ENCODE measurements at places on chromosomes 2 and 18.

- no peaks in the 10 kb centered on the region for H3K36me3 ChIP-seq
- H3K4me3 ChIP-seq, result no peak overlapping the region
- no peak overlapping the region for H3K27ac ChIP-seq
- no peaks in the 10 kb centered on the region for H3K4me1 ChIP-seq
Observed at GRCh38 chr18:49767111-49768050, 46.0 kb downstream of the ACAA2 start.

- H3K27ac ChIP-seq, result no peak overlapping the region
- no peaks in the 10 kb centered on the region for H3K4me1 ChIP-seq
- no peak for DNase-seq
- H3K36me3 ChIP-seq, result no peaks in the 10 kb centered on the region
- H3K27me3 ChIP-seq, result no peaks in the 10 kb centered on the region
Observed at GRCh38 chr2:53111004-53111403, 656.6 kb upstream of the CHAC2 start.

DNA sequence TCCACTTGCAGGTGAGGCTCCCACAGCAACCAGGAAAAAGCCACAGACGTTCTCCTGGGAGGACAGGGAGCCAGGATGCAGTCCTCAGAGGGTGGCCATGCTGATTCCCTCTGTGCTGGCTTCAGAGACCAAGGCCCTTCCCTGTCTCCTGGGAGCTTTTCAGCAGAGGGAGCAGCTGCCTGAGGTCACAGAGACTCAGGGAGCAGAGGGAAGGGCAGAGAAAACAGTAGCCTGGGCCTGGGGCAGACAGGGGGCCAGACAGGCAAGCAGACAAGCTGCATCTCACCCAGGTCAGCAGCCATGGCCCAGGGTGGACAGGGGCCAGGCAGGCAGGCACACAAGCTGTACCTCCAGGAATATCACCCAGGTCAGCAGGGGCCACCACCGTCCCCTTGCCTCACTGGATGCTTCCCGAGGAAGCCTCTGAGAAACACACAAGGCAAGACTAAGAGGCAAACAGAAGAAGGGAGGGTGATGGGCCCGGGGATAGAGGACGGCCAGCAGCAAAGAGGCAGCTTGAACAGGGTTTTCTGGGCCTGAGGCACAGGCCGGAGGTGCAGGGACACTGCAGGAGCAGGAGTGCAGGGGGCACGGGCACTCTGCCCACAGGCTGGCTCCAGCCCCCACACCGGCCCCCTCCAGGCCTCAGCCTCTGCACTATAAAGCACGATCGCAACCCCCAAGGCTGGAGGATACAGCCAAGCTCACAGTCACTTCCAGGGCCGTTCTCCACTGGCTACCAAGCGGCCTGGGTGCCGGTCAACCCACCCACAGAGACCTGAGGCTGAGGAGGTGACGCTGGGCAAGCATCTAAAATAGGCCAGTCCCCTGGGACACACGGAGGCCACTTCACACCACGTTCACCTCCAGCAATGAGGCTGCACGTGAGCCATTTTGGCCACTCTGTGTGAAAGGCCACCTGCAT is 6.1 kb downstream of the SLC66A2 start:
- peaks cover 13% of the 10 kb centered on the region for H3K36me3 ChIP-seq
- no peaks in the 10 kb centered on the region for H3K27me3 ChIP-seq
- DNase-seq, result peak; percentile 9
- peak overlapping the region; percentile 2 for H3K27ac ChIP-seq
- peaks cover 61% of the 10 kb centered on the region for H3K4me1 ChIP-seq

GRCh38 chr2:75589391-75590105 is 28.8 kb upstream of the EVA1A start:
- no peaks in the 10 kb centered on the region for H3K4me1 ChIP-seq
- no peak overlapping the region for H3K4me3 ChIP-seq
- no peak overlapping the region for H3K27ac ChIP-seq
- no peaks in the 10 kb centered on the region for H3K27me3 ChIP-seq

DNA sequence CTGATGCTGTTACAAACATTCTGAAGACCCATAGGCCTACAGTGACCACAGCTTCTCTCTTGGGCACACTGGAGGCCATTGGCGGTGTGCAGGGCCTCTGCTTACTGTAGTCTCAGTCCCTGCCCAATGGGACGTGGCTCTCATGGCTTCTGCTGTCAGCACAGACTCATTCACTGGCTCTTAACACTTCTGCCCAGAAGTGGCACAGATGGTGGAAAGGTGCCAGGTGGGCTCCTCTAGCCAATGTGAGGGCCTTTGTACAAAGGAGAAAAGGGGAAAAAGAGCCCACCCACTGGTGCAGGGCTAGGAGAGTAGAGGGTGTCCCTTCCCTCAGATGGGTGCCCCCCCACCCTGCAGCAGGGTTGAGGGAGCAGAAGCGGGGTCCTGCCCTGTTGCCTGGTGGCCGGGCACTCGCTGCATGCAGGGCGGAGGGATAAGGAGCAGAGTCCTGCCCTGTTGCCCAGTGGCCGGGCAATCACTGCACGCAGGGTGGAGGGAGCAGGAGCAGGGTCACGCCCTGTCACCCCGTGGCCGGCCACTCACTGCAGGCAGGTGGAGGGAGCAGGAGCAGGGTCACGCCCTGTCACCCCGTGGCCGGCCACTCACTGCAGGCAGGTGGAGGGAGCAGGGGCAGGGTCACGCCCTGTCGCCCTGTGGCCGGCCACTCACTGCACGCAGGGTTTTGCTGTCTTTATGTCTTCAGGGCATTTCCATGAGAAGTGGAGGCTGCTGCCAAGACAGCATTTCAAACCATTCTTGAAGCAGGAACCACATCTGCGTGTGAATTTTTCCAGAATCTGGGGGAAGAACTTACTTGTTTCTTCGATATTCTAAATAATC is 20.0 kb downstream of the LRRFIP1 start:
- H3K27me3 ChIP-seq, result no peaks in the 10 kb centered on the region
- no peak overlapping the region for H3K4me3 ChIP-seq
- DNase-seq, result no peak

DNA sequence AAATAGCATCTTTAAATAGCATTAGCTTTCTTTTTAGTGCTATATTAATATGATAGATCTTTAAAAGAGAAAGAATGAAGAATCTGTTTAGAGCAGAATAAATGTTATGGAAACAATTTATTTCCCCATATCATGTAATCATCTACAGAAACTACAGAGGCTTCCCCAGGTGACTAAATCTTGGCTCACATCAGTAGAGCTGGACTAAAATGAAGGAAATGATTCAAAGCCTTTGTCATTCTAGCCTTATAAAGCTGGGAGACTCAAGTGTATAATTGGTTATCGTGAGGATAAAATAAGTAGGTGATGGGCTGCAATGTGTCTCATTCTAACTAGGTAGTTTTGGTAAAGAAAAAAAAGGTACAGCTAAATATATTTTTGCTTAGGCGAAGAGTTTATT is 83.2 kb upstream of the UNC80 start:
- no peak for DNase-seq
- no peak overlapping the region for H3K4me3 ChIP-seq
- no peaks in the 10 kb centered on the region for H3K36me3 ChIP-seq
- H3K27me3 ChIP-seq, result no peaks in the 10 kb centered on the region
- H3K27ac ChIP-seq, result no peak overlapping the region
- no peaks in the 10 kb centered on the region for H3K4me1 ChIP-seq

GRCh38 chr2:72803151-72803550 is 22.7 kb downstream of the EXOC6B start:
- H3K27me3 ChIP-seq, result no peaks in the 10 kb centered on the region
- no peaks in the 10 kb centered on the region for H3K36me3 ChIP-seq
- H3K27ac ChIP-seq, result no peak overlapping the region
- no peaks in the 10 kb centered on the region for H3K4me1 ChIP-seq

DNA sequence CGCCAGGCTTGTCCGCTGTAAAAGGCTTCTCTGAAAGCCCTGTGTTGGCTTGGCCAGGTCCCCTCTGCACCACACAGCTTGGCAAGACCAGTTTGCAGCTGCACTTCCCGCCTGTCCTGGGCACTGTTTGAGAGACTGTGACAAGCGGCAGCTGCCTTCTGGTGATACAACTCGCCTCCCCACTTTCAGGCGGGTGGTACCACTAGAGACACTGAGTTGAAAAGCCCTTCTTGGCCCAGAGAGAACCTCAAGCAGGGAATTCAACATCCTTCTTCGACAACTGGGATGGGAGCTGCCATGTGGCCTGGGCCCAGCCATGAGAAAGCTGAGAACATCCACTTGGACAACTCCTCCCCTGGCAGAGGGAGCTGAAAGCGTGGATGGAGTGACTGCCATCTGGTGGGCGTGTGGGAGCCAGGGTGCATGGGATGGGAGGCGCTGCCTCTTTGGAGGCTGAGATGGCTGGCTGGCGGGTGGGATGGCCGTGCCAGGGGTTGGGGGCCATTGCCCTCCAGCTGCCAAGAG is 125.5 kb upstream of the REV1 start:
- H3K27ac ChIP-seq, result no peak overlapping the region
- no peaks in the 10 kb centered on the region for H3K27me3 ChIP-seq
- no peak overlapping the region for H3K4me3 ChIP-seq
- H3K4me1 ChIP-seq, result no peaks in the 10 kb centered on the region

DNA sequence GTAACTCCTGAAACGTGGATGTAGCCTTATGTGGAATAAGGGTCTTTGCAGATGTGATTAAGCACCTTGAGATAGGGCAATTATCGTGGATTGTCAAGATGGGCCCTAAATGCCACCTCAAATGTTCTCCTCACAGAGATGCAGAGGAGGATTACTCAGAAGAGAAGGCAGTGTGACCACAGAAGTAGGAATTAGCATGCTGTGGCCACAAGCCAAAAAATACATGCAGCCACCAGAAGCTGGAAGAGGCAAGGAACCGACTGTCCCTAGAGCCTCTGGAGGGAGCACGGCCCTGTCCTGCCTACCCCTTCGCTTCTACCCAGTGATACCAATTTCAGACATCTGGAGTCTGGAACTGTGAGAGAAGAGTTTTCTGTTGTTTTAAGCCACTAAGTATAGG is 47.3 kb upstream of the MGAT5 start:
- no peaks in the 10 kb centered on the region for H3K36me3 ChIP-seq
- H3K4me3 ChIP-seq, result no peak overlapping the region
- DNase-seq, result no peak

- no peak for DNase-seq
- no peak overlapping the region for H3K27ac ChIP-seq
- no peaks in the 10 kb centered on the region for H3K36me3 ChIP-seq
- no peaks in the 10 kb centered on the region for H3K4me1 ChIP-seq
- no peaks in the 10 kb centered on the region for H3K27me3 ChIP-seq
Observed at GRCh38 chr2:214604861-214605260, 194.0 kb downstream of the VWC2L start.

DNA sequence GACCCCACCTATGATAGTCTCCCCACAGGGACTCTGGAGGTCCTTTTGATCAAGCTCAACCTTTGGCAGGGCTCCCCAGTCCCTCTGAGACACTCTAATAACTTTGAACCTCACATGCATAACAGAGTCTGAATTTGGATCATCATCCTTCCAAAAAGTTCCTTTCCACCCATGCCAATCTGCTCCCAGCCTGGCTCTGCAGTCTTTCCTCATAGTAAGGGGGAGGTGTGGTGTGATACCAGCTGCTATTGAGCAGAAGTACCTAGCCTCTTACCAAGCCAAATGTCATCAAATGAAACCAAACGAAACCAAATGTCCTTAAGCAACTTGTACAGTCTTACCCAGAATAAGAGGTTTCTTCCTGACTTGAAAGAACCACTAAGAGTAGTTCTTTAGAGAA is 36.5 kb downstream of the DTNA start:
- H3K27me3 ChIP-seq, result no peaks in the 10 kb centered on the region
- H3K27ac ChIP-seq, result no peak overlapping the region
- H3K36me3 ChIP-seq, result no peaks in the 10 kb centered on the region
- H3K4me3 ChIP-seq, result no peak overlapping the region
- DNase-seq, result no peak

- H3K27ac ChIP-seq, result no peak overlapping the region
- DNase-seq, result no peak
- no peaks in the 10 kb centered on the region for H3K27me3 ChIP-seq
- no peaks in the 10 kb centered on the region for H3K4me1 ChIP-seq
- H3K36me3 ChIP-seq, result no peaks in the 10 kb centered on the region
- no peak overlapping the region for H3K4me3 ChIP-seq
Observed at GRCh38 chr2:180520921-180521581, 459.4 kb upstream of the UBE2E3 start.

- no peaks in the 10 kb centered on the region for H3K4me1 ChIP-seq
- no peaks in the 10 kb centered on the region for H3K36me3 ChIP-seq
- H3K27ac ChIP-seq, result no peak overlapping the region
Observed at GRCh38 chr2:225171350-225171749, 129.1 kb upstream of the DOCK10 start.

- H3K27me3 ChIP-seq, result no peaks in the 10 kb centered on the region
- peaks cover 6% of the 10 kb centered on the region for H3K4me1 ChIP-seq
- no peak for DNase-seq
- H3K4me3 ChIP-seq, result no peak overlapping the region
- H3K27ac ChIP-seq, result no peak overlapping the region
Observed at GRCh38 chr18:58661423-58661822, 9.8 kb upstream of the MALT1 start.

- no peak overlapping the region for H3K27ac ChIP-seq
- DNase-seq, result no peak
- no peaks in the 10 kb centered on the region for H3K4me1 ChIP-seq
- no peaks in the 10 kb centered on the region for H3K36me3 ChIP-seq
- no peak overlapping the region for H3K4me3 ChIP-seq
- H3K27me3 ChIP-seq, result no peaks in the 10 kb centered on the region
Observed at GRCh38 chr2:210917465-210917864, 361.1 kb downstream of the CPS1 start.

DNA sequence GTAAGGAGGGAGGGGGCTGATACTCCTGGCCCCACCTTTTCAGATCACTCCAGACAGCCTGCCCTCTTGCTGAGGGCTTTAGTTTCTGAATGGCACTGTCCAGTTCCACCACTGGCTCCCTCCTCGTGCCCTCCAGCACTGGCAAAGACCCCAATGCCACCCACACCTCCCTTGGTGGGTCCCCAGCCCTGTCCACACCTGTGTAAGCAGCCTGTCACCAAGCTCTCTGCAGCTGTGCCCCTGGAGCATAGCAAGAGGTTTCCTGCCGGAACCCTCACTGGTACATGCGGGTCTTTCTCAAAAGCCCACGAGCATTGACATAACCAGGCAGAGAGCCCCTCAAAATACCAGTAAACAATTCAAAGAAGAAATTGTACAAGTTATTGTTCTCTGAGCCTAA is 17.6 kb upstream of the KIF1A start:
- DNase-seq, result no peak
- H3K4me3 ChIP-seq, result no peak overlapping the region
- no peaks in the 10 kb centered on the region for H3K36me3 ChIP-seq
- peaks cover 23% of the 10 kb centered on the region for H3K27me3 ChIP-seq
- no peaks in the 10 kb centered on the region for H3K4me1 ChIP-seq

DNA sequence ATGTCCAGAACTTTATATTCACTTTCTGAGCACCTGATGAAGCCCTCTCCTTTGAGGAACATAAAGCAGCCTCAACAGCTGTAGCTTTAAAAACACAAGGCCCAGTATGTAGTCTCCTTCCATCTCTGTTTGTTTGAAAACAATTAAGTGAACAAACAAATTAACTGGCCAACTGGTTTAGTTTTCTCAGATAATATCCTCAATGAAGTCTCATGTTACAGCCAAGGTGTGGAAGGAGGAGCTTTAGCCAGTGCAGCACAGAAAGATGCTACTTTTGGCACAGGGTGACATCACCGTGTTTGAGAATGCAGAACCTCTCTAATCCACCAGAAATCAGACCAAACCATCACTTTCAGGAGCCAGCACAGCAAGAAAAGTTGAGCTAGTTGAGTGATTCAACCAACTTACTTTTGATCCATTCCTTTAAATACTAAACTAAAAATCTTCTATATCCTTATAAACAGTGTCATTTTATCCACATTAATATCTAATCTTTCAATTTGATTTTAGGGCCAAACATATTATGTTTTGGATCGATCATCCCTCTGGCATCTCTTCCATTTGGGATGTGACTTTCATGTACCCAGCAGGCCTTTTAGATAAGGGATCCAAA is 488.7 kb downstream of the ARHGAP15 start:
- H3K27ac ChIP-seq, result no peak overlapping the region
- H3K36me3 ChIP-seq, result no peaks in the 10 kb centered on the region
- H3K27me3 ChIP-seq, result no peaks in the 10 kb centered on the region
- DNase-seq, result no peak
